ENCODE measurements at places on chromosomes 1 and 21.

GRCh38 chr21:29184037-29184436 lies 53.6 kb downstream of the MAP3K7CL start:
- DNase-seq, result no peak

- DNase-seq, result no peak
Measured at GRCh38 chr1:243364330-243364729, 108.5 kb downstream of the SDCCAG8 start.

DNA sequence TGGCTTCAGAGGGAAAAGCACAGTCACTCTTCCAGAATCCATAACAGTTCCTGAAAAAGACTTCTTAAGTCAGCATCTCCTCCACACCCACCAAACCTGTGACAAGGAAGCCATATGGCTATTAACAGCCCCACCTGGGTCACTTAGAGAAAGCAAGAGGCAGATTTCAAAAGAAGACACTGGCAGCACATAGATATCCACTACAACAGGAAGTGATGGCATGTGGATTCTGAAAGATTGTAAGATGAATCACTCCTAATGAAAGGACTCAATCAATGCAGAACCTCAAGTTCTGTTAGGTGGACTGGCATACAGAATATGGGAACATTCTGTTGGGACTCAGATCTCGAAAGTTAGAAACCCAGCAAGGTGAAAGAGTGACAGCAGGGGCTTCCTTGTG lies 365.9 kb downstream of the TGFB2 start:
- DNase-seq, result no peak

GRCh38 chr1:18142471-18142870 lies 34.9 kb downstream of the IGSF21 start:
- no peak for DNase-seq

DNA sequence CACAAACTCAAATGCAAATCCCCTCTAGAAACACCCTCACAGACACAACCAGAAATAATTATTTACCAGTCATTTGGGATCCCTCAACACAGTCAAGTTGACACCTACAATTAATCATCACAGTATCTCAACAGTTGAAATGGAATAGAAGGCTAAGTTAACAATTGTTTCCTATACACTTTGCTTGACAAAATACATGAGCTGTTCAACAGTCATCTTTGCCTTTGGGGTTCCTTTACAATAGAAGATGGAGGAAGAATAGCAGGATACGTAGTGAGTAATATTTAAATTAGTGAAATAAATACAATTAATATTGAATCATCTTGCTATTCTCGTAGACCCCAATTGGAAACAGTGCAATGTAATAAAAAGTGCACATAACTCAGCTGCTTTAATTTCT lies 487.3 kb upstream of the ADAMTS5 start:
- no peak for DNase-seq

All from stimulated activated CD8-positive, alpha-beta memory T cell treated with anti-CD3 and anti-CD28 coated beads, Interleukin-4, amount 100 ng/mL, for 4 hours (primary cell).